ENCODE measurements at places on chromosomes 11 and 22. TPM values are rescaled to one million over a fixed set of nuclear protein-coding genes. Genes with fewer than 3 reads are reported as not detected.

DNA sequence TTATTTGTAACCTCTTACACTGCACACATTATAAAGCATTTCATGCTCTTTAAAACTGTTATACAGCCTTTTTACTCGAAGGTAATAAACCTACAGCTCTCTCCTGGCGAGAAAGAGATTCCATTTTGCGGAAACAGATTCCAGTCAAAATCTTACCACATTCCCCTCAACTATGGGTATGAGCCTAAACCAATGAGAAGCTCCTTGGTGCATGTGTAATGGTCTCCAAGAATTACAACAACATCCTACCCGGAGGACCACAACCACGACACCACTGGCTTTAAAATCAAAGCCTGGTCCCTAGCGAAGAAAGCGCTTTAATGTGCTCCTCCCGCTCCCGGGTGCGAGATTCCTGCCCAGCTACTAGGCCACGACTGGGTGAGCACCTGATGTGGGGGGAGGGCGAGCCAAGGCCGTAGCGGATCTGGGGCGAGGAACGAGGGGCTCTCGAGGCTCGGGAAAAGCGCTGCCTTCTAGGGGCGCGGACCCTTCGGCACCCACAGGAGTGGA lies 821 bp downstream of the CELF1 start:
- H3K27me3 ChIP-seq: no peaks in the 10 kb centered on the region
- peak; percentile 46 for DNase-seq
- peaks cover 43% of the 10 kb centered on the region for H3K4me1 ChIP-seq
- H3K36me3 ChIP-seq: peaks cover 37% of the 10 kb centered on the region
- H3K4me3 ChIP-seq: peak overlapping the region; percentile 92

DNA sequence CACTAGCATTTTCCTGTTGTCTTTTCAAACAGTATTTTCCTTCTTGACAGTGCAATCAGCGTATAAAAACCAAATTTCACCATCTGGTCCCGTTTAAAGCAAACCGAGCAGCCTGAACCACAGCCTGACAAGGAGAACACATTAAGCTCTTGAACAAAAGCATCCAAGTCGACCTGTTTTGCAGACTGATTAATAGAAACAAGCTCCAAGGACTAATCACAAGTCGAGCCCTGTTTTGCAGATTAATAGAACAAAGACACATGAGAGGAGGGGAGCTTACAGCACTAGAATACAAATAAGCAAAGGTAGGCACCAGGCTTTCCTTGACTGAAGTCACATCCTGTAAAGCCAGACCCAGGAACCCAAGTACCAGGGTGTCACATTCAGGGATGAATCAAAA lies 104.8 kb downstream of the MPPED2 start:
- no peak overlapping the region for H3K27ac ChIP-seq
- H3K36me3 ChIP-seq: no peaks in the 10 kb centered on the region
- DNase-seq: no peak

- no peaks in the 10 kb centered on the region for H3K36me3 ChIP-seq
- H3K27ac ChIP-seq: no peak overlapping the region
- peaks cover 15% of the 10 kb centered on the region for H3K27me3 ChIP-seq
Observed at GRCh38 chr11:114297806-114298709, 1.9 kb downstream of the NNMT start.

GRCh38 chr11:115498354-115498753 lies 5.9 kb downstream of the CADM1 start:
- peaks cover 25% of the 10 kb centered on the region for H3K27me3 ChIP-seq
- no peaks in the 10 kb centered on the region for H3K36me3 ChIP-seq
- H3K4me3 ChIP-seq: no peak overlapping the region
- no peak overlapping the region for H3K27ac ChIP-seq

DNA sequence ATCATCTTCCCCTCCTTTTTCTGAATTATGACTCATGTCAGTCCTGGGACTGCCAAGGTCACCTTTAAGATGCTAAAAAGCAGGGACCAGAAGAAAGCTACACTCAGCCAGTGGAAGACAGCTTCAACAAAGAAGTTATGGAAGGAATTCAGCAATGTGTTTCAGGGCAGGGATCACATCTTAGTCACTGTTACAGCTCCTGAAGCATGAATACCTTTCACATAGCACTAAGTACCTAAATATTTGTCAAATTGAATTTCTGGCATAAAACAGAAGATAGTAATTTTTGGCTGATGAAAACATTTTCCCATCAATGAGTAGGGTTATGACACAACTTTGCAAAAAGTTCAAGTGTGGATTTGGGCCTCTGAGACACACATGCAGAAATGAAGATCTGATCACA lies 5.2 kb downstream of the DDB1 start:
- no peaks in the 10 kb centered on the region for H3K27me3 ChIP-seq
- peak overlapping the region; percentile 22 for H3K27ac ChIP-seq
- DNase-seq: no peak
- peaks cover 68% of the 10 kb centered on the region for H3K36me3 ChIP-seq
- H3K4me3 ChIP-seq: no peak overlapping the region

DNA sequence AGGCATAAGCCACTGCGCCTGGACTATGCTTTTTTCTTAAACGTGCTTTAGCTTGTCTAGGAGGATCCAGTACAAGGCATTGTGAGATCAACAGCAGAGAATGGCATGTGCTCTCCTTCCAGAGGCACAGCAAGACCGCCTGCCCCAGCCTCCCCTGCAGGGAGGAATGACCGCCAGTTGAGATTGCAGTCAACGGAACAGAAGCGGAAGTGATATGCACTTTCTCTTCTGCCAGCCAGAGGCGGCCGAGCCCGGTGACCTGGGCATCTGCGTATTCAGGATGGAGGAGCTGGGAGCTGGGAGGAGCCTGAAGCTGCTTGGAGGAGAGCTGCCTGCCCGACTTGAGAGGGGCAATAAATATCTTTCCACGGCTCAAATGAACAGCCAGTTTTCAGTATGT lies 243.0 kb downstream of the CTTN start:
- H3K4me3 ChIP-seq: no peak overlapping the region
- no peaks in the 10 kb centered on the region for H3K36me3 ChIP-seq
- no peak overlapping the region for H3K27ac ChIP-seq
- no peaks in the 10 kb centered on the region for H3K4me1 ChIP-seq
- H3K27me3 ChIP-seq: peaks cover 18% of the 10 kb centered on the region

DNA sequence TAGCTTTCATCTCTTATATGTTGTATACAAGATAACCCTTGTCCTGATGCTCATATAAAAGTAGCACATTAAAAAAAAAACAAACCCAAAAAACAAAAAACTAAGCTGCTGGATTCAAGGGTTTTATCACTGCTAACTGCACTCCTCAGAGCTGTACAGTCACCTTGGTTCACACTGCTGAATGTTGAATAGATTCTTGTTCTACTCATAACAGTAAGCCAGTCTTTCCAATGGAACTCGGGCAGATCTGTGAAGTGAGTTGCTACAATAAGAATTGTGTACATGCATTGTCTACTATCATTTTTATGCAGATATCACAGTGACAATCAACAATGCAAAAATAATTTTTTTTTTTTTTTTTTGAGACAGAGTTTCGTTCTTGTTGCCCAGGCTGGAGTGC lies 4.7 kb downstream of the HARBI1 start:
- no peak for DNase-seq
- H3K36me3 ChIP-seq: no peaks in the 10 kb centered on the region
- H3K4me3 ChIP-seq: no peak overlapping the region

- H3K27me3 ChIP-seq: peaks cover 27% of the 10 kb centered on the region
- DNase-seq: no peak
- no peak overlapping the region for H3K4me3 ChIP-seq
- H3K36me3 ChIP-seq: no peaks in the 10 kb centered on the region
- H3K27ac ChIP-seq: no peak overlapping the region
Observed at GRCh38 chr11:113531083-113531482, 55.9 kb upstream of the DRD2 start.

DNA sequence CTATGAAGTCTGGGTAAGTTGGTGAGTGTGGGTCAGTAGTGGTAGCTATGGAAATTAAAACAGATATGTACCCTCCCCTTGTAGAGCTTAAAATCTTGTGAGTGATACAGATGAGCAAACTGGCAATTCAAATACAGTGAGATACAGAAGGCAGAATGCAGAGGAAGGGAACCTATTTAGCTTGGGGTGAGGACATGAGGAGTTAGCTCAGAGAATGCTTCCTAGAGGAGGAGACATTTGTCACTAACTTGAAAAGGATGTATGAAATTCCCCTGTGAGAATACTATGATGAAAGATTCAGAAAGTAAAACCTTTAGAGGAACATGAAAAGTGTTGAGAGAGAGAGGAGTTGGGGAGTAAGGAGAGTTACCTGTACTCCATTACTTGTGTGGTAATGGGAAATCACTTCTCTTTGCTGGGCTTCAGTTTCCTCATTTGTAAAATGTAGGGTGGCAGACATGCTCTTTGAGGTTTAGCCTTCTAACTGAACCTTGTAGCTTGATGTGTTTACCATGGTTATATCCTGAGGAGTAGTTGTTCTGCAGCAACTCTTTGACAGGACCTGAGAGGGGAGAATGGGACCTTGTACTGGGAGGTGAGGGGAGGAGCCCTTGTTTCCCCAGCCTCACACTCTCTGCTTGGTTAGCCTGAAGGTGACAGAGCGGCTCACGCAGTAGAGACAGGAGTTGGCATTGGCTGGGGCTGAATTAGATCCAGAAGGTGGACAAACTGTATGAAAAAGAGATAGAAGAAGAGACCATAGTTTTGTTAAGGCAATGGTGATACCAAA lies 17.9 kb downstream of the SWAP70 start:
- H3K27ac ChIP-seq: no peak overlapping the region
- no peak overlapping the region for H3K4me3 ChIP-seq
- no peaks in the 10 kb centered on the region for H3K36me3 ChIP-seq
- H3K4me1 ChIP-seq: no peaks in the 10 kb centered on the region
- no peak for DNase-seq

- H3K4me1 ChIP-seq: peaks cover 48% of the 10 kb centered on the region
- no peak overlapping the region for H3K4me3 ChIP-seq
- DNase-seq: no peak
- H3K27me3 ChIP-seq: no peaks in the 10 kb centered on the region
Observed at GRCh38 chr22:31637891-31638618, 24.0 kb downstream of the PISD start.

GRCh38 chr11:69148377-69148762 lies 7.4 kb upstream of the SMIM38 start:
- peaks cover 15% of the 10 kb centered on the region for H3K4me1 ChIP-seq
- no peak overlapping the region for H3K27ac ChIP-seq
- no peak for DNase-seq

GRCh38 chr11:64760759-64761420 lies 1.1 kb upstream of the PYGM start:
- no peak for DNase-seq
- H3K36me3 ChIP-seq: peaks cover 34% of the 10 kb centered on the region
- H3K27me3 ChIP-seq: no peaks in the 10 kb centered on the region
- peaks cover 55% of the 10 kb centered on the region for H3K4me1 ChIP-seq
- H3K4me3 ChIP-seq: no peak overlapping the region
- H3K27ac ChIP-seq: peak overlapping the region; percentile 87

- no peaks in the 10 kb centered on the region for H3K27me3 ChIP-seq
- H3K27ac ChIP-seq: no peak overlapping the region
- DNase-seq: peak; percentile 11
- no peak overlapping the region for H3K4me3 ChIP-seq
- H3K36me3 ChIP-seq: no peaks in the 10 kb centered on the region
Observed at GRCh38 chr22:32518848-32519247, 44.2 kb downstream of the FBXO7 start.

DNA sequence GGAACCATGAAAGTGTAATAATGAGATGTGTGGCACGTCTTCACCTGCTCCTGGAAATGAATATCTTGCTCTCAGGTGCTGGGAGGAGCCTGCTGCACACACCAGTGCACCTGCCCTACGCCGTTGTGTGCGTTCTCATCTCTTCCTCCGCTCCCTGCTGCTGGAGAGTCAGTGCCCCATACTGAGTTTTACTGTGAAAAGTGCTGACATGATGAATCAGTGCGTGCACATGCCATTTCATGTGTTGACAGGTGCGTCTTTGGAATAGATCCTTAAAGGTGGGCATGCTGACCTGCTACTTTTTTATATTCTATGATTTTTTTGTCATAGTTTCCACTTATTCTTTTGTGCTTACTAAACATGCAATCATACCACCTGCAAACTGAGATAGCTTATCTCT lies 1015.8 kb downstream of the BRD1 start:
- H3K4me3 ChIP-seq: no peak overlapping the region
- no peaks in the 10 kb centered on the region for H3K36me3 ChIP-seq
- no peak overlapping the region for H3K27ac ChIP-seq
- H3K4me1 ChIP-seq: no peaks in the 10 kb centered on the region
- peaks cover 2% of the 10 kb centered on the region for H3K27me3 ChIP-seq

DNA sequence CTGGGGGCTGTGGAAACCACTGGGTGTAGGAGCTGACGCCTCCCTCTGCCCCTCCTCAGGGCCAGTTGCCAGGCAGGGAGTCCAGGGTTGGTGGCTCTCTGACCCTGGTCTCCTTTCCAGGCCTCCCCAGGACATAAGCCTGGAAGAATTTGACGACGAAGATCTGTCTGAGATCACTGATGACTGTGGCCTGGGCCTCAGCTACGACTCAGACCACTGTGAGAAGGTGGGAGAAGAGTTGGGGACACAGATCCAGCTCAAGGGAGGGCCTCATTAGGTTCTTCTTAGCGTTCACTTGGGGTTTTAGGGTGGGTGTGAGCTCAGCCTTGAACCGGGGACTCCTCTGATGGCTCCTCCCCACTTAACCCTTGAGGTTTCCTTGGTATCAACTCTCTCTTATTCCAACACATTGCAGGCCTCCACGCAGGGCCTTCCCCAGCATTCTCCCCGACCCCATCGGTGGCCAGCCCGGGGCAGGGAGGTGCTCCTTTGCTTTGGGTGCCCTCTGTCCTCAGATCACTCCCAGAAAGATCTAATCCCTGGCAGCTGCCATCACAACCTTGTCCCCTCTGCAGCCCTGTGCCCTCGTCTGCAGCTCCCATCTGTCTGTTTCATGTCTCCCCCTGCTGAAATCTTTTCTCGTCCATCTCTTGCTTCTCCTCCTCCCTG lies 1.2 kb downstream of the MAPK8IP2 start:
- H3K4me3 ChIP-seq: peak overlapping the region; percentile 47
- peaks cover 35% of the 10 kb centered on the region for H3K27me3 ChIP-seq
- H3K4me1 ChIP-seq: peaks cover 6% of the 10 kb centered on the region
- DNase-seq: no peak
- peaks cover under 1% of the 10 kb centered on the region for H3K36me3 ChIP-seq

GRCh38 chr11:100753571-100753970 lies 66.5 kb downstream of the ARHGAP42 start:
- peaks cover 3% of the 10 kb centered on the region for H3K36me3 ChIP-seq
- no peak overlapping the region for H3K4me3 ChIP-seq
- H3K27me3 ChIP-seq: no peaks in the 10 kb centered on the region
- DNase-seq: no peak
- H3K4me1 ChIP-seq: no peaks in the 10 kb centered on the region

DNA sequence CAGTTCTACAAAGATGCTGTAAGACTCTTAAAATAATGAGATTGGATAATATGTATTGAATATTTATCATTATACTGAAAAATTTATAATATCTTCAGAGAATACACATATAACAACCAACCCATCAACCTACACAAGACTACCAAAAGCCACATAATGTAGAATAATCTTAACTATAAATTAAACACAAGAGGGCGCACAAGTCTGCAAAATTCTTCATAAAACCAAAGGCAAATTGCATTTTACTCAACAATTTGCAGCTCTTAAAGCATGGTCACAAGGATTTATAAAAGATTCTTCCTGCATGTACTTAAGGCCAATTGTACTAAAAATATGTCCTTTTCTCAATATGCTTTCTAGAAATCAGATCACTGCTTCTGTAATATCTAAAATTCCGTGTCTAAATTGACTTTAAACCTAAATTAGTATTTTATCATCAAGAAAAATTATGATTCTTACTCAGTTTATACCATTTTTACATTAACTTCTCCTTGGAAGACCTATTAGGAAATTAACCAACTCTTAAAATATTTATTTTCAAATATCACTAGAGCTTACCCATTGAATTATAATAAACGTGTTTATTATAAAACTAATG lies 79.0 kb downstream of the TTC28 start:
- H3K36me3 ChIP-seq: no peaks in the 10 kb centered on the region
- no peak overlapping the region for H3K4me3 ChIP-seq
- DNase-seq: no peak
- no peak overlapping the region for H3K27ac ChIP-seq
- H3K4me1 ChIP-seq: no peaks in the 10 kb centered on the region
- H3K27me3 ChIP-seq: peaks cover 18% of the 10 kb centered on the region

The EHF gene
- total RNA-seq: not detected

The GLYAT gene
- not detected for total RNA-seq

The CCDC116 gene
- total RNA-seq: not detected

The MFNG gene
- total RNA-seq: 160 TPM
